ENCODE measurements at places on chromosomes 1 and 21. TPM values are rescaled to one million over a fixed set of nuclear protein-coding genes. Genes with fewer than 3 reads are reported as not detected.
A peak's percentile ranks its signal among the peaks of the same experiment; 100 is the strongest.

ANGPTL3 gene
- 0.56 TPM for polyA plus RNA-seq

ARID1A gene
- polyA plus RNA-seq = 82.4 TPM

- DNase-seq = no peak
These were observed 47.6 kb upstream of the CD34 start for GRCh38 chr1:207958376-207959139.

DNA sequence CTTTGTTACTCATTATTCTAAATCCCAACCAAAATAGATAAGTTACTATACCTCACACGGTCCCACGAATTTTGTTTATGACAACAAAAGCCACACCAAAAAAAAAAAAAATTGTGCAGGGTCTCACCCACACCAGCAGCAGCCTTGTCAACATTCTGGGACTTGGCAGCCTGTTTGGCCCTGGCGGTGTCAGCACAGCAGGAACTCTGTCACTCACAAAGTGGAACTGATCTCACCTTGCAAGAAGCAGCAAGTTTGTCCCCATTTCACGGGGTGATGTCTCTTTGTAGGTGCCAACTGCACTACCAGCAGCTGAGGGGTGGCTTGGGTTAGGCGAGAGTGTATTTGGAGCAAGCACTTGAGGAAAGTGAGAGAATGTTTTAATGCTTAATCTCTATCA, 75.0 kb upstream of the CHRM3 start:
- DNase-seq = no peak

DNA sequence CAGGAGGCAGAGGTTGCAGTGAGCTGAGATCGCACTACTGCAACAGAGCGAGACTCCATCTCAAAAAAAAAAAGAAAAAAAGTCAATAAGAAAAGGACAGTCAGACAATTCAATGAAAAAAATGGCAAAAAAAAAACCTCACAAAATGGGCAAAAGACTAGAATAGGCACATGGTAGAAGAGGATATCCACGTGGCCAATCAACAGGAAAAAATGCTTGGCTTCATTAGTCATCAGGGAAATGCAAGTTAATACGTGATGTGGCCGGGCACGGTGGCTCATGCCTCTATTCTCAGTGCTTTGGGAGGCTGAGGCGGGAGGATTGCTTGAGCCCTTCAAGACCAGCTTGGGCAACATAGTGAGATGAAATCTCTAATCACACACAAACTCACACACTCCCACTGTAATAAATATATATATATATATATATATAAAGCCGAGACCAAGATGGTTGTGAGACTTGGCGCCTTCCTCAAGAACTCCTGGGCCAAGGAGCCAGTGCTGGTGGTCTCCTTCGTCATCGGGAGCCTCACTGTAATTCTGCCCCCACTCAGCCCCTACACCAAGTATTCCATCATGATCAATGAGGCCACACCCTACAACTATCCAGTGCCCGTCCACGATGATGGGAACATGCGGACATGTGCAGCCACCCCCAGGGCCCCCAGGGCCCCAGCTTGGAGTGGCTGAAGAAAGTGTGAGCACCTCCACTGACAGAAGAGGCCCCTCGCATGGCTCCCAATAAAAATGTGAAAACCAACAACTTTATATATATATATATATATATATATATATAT, 22.9 kb upstream of the LEFTY2 start:
- DNase-seq = no peak

CFHR5 gene
- not detected for polyA plus RNA-seq

GRCh38 chr1:227318016-227318852, at the start of gene CDC42BPA:
TSS of gene CDC42BPA (minus strand) at chr1:227318492. CDS start at chr1:227317182, 1,310 bp downstream.
- peak; percentile 85 for DNase-seq

GRCh38 chr1:115355069-115355468, 17.0 kb upstream of the NGF start:
- no peak for DNase-seq

TMEM79 gene
- 8.5 TPM for polyA plus RNA-seq

CBS gene
- polyA plus RNA-seq = 4.8 TPM

GRCh38 chr1:56464294-56464693, 115.1 kb downstream of the PLPP3 start:
- DNase-seq = no peak

DNA sequence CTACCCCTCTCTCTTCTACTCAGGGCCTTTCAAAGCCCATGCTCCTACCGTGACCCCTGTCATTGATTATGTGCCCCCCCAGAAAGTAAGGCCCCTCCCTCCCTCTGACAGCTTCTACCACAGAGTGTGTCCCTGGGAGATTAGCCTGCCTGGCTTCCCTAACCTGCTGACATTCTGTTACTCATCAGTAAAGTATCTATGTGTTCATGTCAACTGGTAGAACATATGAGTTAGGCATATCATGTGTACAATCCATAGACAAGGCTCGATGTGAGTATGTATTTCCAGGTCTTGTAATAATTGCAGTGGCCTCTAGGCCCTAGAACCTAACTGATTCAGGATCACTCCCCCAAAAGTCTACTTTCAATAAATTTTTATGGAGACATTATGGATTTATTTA, 120.0 kb downstream of the GIPC2 start:
- no peak for DNase-seq

ALG14 gene
- polyA plus RNA-seq = 9.5 TPM

GFI1 gene
- polyA plus RNA-seq = 0.55 TPM

- DNase-seq = no peak
These were observed 282.7 kb upstream of the ADGRL2 start for GRCh38 chr1:81517987-81518386.

GCLM gene
- polyA plus RNA-seq = 8.7 TPM

- DNase-seq = no peak
These were observed 29.1 kb upstream of the IGSF5 start for GRCh38 chr21:39715804-39716397.

SOX13 gene
- 58.0 TPM for polyA plus RNA-seq

DNA sequence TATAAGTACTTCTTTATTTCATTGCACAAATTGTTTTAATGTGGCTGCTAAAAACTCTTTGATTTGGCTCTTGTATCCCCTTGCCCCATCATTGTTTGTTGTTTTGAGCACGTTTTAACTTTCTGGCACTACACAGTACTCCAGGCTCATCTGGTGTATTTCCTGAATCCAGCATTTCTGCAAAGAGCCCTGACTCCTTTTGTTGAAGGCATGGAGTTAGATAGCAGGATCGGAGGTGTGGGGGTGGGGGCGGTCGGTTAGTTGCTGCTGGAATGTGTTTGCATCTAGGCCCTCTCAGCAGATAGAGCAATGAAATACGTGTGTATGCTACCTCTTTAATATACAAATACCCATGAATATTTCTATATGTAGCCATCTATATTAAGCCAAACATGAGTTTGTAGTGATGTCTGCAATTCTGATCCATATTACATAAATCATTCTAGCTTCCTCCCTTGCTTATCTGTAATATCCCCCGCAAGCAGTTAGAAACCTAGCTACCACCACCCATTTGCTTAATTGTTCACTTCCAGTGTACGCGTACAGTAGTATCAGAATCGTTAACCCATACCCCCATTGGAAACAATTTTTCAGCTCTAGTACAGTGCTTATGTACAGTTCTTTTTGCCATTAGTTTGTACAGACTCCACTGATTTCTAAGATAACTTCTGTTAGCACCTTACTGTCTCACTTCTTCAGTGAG, 106.0 kb downstream of the NOS1AP start:
- no peak for DNase-seq

FOXJ3 gene
- polyA plus RNA-seq = 64.9 TPM

OVAAL gene
- not detected for polyA plus RNA-seq

DNA sequence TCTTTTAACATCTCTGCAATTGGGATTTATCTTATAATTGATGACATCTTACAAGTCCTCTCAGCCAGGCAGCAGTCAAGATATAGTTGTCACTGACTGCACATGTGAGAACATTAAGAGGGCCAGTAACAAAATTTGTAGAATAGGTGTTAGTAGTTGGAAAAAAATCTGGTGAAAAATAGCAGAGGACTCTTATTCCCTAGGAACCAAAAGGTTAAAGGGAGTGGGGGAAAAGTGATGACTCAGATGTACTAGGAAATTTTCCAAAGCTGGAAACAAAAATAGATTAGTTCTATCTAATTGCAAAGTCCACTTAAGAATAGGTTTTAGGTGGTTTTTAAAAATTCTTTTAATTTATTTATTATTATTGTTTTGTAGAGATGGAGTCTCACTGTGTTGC, 3.6 kb downstream of the NUP210L start:
- DNase-seq = no peak

SYT6 gene
- 12.5 TPM for polyA plus RNA-seq

DNA sequence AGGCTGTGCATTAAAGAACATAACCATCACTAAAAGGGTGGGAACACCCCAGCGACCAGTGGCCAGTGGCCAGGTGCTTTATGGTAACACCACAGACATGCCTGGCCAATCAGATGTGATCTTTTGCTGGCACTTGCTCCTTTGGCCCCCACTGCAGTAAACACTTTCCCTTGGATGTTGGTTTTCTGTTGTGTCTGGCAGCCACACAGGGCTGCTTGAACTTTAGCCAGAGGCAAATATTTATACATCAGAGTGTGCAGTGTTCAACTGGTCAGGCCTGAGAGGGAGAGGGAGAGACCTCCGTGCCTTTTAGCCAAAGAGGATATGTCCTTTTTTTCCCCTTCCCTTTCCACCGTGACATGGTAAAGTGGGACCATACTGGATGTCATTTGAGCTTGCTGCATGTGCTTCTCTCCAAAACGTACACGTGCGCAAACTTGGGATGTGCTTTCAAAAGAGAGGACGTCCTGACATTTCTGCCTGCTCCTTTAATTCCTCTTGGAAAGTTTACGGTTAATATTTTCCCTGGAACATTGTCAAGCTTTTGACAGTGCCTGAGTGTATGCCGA, 101.2 kb downstream of the NFIA start:
- DNase-seq = peak; percentile 81

DNA sequence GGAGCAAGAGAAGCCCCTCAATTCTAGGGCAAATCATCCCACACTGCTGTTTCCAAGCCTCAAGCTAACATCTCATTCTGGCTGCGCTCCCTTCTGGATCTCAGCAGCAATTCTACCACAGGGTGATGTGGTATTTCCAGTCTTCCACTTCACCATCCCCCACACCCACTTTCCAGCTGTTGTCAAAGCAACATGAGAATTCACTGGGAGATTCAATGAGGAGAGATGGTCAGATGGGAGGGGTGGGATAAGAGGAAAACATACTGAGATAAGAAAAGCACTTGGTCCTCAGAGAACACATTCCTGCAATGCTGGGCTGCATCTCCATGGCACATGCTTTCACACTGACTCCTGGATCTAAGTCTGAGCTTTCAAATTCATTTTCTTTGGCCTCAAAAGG, 47.3 kb upstream of the LRRC52 start:
- DNase-seq = no peak

MYOM3 gene
- polyA plus RNA-seq = 0.34 TPM

LCE6A gene
- polyA plus RNA-seq = not detected

- no peak for DNase-seq
These were observed 102.8 kb upstream of the COL11A1 start for GRCh38 chr1:103211073-103211472.

- DNase-seq = no peak
These were observed 23.5 kb downstream of the F11R start for GRCh38 chr1:160997323-160998038.

DNA sequence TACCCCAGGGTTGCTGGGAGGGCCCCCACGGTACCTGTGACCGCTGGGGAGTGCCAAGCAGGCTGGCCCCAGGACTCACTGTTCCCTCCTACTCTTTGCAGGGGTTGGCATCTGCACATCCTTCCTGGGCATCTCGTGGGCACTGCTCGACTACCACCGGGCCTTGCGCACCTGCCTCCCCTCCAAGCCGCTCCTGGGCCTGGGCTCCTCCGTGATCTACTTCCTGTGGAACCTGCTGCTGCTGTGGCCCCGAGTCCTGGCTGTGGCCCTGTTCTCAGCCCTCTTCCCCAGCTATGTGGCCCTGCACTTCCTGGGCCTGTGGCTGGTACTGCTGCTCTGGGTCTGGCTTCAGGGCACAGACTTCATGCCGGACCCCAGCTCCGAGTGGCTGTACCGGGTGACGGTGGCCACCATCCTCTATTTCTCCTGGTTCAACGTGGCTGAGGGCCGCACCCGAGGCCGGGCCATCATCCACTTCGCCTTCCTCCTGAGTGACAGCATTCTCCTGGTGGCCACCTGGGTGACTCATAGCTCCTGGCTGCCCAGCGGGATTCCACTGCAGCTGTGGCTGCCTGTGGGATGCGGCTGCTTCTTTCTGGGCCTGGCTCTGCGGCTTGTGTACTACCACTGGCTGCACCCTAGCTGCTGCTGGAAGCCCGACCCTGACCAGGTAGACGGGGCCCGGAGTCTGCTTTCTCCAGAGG, 6.8 kb downstream of the XKR8 start:
- no peak for DNase-seq

DNA sequence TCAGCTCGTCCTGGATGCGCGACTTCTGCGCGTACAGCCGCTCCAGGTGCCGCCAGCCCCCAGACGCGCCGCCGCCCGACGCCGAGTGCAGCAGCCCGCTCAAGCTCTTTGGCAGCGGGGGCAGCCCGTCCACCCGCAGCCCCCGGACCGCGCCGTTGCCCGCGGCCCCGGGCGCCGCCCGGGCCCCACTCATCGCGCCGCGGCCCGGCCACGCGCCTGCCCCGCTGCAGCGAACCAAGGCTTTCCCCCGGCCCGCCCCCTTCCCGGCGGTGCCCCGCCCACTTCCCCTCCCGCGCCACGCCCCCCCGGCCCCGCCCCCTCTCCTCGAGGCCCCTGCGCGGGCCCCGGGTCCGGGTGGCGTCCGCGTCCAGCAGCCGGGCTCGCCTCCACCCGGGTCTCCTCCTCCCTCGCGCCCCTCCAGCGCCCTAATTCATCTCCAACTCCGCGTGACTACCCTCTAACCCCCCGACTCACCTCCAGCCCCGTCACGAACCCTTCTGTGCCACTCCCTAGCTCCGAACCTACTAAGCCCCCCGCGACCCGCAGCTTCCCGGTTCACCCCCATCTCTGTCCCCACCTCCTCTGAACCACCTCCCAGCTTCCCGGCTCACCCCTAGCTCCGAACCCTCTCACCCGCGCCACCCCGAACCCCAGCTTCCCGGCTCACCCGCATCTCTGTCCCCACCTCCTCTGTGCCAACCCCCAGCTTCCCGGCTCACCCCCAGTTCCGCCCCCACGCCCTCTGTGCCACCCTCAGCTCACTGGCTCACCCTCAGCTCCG, at the start of gene FAM89A:
Gene FAM89A (minus strand): TSS at position 236 of the 781 bp plus-strand sequence. CDS start 43 bp downstream, at position 193.
- peak; percentile 41 for DNase-seq

TTC24 gene
- polyA plus RNA-seq = 0.21 TPM

DNA sequence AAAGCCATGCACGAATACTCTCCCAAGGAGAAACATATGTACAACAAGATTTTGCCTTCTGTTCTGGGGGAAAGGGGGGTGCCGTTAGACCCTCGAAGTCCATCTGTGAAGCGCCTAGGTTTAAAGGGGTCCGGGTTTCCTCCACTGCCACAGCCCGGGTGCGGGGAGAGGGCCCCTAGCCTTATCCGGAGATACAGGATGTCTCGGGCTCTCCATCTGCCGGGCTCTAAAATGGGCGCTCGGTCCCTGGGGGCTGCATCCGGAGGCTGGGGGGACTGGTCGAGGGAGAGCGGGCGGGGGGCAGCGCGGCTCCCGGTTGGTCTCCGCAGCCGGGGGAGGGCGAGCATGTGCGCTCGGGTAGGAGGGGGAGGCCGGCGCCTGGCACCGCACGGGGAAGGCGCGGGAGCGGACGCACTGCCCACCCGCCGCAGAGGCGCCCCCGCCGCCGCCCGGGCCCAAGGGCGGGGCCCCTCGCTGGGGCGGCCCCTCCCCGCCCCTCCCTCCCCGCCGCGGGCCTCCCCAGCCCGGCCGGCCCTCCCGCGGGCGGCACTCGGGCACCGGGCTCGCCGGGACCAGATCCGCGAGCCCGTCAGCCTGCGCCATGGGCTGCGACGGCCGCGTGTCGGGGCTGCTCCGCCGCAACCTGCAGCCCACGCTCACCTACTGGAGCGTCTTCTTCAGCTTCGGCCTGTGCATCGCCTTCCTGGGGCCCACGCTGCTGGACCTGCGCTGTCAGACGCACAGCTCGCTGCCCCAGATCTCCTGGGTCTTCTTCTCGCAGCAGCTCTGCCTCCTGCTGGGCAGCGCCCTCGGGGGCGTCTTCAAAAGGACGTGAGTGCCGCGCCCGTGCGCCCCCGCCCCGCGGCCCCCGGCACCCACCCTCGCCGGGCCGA, 63.1 kb downstream of the ELK4 start:
- DNase-seq = no peak

All from right lung (tissue), 10 donors.